ENCODE measurements at places on chromosomes 1 and 21. TPM values are rescaled to one million over a fixed set of nuclear protein-coding genes. Genes with fewer than 3 reads are reported as not detected.

Gene GJC2
- total RNA-seq: 0.43 TPM

Gene CFHR2
- total RNA-seq: not detected

DNA sequence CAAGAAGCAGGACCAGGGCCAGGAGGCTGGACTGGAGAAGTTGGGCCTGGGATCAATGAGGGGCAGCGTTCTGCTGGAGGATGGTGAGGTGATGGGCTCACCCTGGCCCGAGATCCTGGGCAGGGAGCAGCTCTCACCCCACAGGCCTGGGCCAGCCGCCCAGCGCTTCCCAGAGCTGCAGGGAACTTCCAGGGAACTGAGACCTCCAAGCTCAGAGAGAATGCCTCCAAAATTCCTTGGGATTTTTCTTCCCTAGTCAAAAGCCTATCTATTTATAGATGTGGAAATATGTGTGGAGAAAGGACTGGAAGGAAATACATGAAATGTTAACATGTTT lies 121.2 kb downstream of the SPSB1 start:
- DNase-seq: no peak

DNA sequence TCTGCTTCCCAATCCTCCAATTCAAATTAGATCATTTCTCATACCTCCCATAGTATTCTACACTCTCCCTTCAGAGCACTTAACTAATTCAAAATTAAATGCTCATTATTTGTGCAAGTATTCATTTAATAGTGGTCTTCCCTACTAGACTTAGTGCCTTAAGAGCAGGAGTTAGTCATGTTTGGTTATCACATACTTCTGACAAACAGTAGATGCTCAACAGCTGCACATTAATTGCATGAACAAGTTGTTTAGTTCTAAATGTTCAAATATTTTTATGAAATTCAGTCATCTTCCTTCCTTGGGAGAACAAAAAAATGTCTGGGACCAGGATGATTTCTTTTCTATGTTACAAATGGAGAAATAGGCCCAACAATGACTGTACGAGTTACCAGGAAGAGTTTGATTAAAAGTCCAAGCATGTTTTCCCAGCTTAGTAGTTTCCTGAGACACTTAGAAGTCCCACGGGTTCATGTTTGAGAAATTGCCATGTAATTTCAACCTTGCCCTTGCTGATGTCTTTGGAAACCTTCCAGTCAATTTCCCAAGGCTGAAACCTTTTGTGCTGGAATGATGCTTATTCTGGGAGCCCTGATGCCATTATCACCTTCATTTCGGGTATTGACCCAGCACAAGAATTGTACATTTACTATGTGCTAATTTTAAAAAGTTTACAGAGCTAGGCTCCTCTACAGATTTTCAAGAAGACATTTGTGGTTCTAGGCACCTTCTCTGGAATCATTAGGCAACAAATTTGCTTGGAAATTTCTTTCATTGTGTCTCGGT lies 437.9 kb upstream of the PLXNA2 start:
- no peak for DNase-seq

GRCh38 chr1:61757950-61758349 lies 15.7 kb downstream of the PATJ start:
- DNase-seq: no peak

GRCh38 chr1:41486371-41487125 lies 2.1 kb upstream of the EDN2 start:
- peak; percentile 71 for DNase-seq

- no peak for DNase-seq
Measured at GRCh38 chr1:27306071-27306470, 15.9 kb upstream of the TMEM222 start.

DNA sequence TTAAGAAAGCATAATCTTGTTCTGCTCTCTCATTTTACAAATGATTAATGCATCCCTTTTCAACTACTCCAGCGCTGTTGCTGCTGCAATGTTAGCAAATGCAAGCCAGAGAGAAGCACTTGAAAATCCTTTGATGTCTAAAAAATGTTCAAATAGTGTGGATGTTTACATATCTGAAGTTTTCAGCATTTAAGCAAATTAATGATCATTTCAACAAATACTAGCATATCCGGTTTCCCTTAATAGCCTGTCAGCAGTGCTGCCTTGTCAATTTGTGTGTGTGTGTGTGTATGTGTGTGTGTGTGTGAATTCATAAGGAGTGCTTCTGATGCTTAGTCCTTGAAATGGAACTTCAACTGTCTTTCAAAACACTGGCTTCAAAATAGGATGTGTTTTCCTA lies 48.1 kb upstream of the WNT2B start:
- no peak for DNase-seq

DNA sequence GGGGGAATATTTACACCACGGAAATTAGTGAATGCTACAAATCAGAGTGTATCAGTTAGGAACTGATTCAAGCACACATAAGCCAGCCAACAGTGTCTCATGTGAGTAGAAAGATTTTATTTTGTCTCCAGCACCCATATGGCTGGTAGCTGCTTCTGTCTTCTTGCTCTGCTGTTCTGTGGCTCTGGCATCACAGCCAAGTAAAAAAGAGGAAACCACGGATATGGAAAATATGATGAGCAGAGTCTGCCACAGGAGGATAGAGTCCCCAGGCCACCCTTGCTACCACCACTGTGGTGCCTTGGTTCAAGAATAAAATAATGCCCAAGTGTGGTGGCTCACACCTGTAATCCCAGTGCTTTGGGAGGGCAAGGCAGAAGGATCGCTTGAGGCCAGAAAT lies 53.6 kb upstream of the SPOCD1 start:
- DNase-seq: no peak

- no peak for DNase-seq
Measured at GRCh38 chr1:230506451-230506850, 80.3 kb upstream of the PGBD5 start.
